ENCODE measurements at places on chromosomes 4 and X.

GRCh38 chrX:86322913-86323312 lies 174.7 kb downstream of the DACH2 start:
- no peak for DNase-seq

DNA sequence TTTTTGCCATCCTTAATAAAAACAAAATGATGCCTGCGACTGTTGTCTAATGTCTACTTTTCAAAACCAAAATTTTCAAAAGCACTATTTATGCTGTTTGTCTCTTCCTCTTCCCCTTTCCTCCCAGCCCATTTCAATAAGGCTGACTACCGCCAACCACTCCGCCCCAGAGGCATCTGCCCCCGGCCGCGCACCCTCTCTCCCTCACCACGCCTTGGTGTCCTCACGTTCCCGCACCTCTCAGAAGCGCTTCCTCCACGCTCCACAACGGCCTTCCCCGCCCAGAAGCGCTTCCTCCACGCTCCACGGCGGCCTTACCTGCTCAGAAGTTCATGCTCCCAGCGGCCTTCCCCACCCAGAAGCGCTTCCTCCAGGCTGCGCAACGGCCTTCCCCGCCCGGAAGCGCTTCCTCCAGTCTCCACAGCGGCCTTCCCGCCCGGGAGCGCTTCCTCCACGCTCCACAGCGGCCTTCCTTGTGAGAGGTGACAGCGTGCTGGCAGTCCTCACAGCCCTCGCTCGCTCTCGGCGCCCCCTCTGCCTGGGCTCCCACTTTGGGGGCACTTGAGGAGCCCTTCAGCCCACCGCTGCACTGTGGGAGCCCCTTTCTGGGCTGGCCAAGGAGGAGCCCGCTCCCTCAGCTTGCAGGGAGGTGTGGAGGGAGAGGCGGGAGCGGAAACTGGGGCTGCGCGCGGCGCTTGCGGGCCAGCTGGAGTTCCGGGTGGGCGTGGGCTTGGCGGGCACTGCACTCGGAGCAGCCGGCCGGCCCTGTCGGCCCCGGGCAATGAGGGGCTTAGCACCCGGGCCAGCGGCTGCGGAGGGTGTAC lies 490.4 kb upstream of the ZFP42 start:
- no peak for DNase-seq

- DNase-seq: no peak
These were observed 579 bp downstream of the OGT start for GRCh38 chrX:71533516-71533850.

DNA sequence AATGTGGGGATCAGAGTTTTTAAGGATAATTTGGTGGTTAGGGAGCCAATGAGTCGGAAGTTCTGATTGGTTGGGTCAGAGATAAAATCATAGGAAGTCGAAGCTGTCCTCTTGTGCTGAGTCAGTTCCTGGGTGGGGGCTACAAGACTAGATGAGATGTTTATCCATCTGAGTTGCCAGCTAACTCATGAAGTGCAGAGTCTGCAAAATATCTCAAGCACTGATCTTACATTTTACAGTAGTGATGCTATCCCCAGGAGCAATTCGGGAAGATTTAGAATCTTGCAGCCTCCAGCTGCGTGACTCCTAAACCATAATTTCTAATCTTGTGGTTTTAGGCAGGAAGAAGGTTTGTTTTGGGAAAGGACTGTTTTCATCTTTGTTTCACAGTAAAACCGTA lies 565.8 kb upstream of the SPANXN1 start:
- no peak for DNase-seq

DNA sequence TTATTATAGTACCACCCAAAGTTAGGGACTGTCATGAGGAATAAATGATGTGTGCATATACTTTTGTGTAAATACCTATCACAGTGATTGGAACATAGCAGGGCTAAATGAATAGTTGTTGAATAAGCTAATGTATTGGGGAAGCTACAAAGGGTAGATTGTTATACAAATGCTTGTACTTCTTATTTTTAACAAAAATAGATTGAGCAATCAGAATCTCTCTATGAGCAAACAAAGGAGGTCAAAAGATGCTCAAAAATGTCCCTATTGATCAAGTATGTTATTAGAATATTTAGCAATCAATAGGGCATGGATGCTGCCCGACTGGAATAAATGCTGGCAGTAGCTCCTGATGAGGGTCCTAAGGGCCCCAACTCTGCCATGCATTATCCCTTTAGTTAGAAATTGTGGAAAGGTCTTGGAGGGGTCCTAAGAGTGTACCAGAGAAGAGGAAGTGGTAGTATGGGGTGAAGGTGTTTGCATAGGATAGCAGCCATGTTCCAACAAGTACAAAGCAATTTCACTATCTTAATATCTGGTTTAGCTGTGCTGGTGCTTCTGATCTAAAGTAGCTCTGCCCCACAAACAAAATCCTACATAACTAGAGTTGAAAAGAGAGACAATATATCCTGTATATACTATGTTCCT lies 33.1 kb upstream of the TAPT1 start:
- no peak for DNase-seq

DNA sequence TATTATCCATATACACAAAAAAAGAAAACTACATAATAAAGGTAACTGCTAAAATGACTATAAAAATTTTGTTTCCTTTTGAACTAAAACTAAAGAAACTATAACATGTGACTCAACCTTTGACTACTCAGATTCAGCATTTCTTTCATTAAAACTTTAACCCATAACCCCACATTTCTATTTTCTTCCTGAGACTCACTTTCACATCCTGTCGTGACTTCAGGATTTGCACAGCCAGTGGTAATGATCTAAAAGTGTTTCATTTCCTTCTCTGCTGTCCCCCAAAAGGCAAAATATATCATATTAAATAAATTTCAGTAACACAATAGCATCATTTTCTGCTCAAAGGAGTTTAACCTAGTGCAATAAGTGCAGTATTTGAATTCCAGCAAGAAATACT lies 1022.4 kb upstream of the DIAPH2 start:
- no peak for DNase-seq

- DNase-seq: no peak
These were observed 4.2 kb downstream of the VSIG4 start for GRCh38 chrX:66035667-66036066.

DNA sequence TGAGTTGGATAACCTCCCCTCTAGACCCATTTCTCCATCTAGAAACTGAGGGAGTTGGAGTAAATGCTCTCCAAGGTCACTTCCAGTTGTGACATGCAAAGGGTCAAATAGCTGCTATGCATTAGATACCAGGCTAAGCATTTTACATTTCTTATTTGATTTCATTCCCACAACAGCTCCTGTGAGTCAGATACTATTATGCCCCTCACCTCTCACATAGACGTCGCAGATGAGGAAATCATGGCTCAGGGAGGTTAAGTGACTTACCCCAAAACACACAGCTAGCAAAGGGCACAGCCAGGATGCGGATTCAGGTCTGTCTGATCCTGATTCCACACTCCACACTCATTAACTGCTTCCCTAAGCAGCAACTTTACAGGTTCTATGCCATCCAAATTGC lies 57.7 kb downstream of the PRPS1 start:
- no peak for DNase-seq

GRCh38 chr4:5110901-5111300 lies 59.6 kb downstream of the STK32B start:
- no peak for DNase-seq

DNA sequence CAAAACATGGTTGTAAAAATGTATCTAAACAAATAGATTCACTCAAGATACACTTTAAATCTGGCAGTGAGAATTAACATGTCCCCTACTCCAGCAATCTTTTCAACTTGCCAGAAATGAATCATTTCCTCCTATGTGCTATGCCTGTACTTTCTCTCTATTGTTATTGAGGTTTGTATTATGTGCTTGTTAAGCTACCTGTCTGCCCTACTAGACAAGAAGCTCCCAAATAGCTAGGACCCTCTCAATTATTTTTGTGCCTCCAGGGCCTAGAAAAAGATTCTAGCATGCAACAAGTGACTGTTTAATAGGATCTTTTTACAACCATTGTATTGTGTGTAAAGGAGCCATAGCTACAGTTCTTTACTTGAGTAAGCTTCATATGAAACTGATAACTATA lies 3.5 kb upstream of the SAP30 start:
- DNase-seq: no peak

DNA sequence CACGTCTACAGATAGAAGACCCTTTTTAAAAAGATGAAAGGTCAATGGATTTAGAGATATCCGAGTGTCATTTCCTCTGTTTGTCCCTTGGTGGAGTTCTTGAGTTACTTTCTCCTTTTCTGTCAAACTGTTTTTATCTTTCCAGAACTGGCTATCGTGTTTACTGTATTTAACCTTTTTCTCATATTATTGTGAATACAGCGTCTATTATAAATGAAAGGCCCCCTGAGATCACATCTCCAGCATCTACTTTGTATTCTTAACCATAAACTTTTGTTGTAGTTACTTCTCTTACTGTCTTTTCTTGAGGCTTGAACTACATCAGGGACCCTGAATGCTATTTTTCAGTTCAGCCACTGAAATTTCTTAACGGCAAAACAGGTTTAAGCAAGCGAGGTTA lies 4.0 kb upstream of the PCDH7 start:
- no peak for DNase-seq

DNA sequence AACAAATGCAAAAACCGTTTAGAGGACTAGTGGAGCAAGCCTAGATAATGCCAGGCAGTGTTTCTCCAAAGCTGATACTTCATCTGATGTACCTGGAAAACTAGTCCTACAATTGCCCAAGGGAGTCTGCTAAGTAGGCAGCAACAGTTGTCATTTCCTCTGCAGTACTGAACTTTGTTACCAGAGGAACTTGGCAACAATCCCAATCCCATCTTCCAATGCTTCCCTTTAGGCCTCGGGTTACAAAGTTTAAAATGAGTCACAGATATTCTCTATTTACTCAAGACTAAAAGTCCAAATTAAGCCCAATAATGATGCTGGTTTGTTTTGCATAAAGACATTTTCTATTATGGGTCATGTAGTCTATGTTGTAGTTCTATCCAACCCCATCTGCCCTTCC lies 120.0 kb upstream of the GLRA2 start:
- DNase-seq: no peak

GRCh38 chr4:1807332-1807777 lies 14.3 kb downstream of the FGFR3 start:
- DNase-seq: no peak

DNA sequence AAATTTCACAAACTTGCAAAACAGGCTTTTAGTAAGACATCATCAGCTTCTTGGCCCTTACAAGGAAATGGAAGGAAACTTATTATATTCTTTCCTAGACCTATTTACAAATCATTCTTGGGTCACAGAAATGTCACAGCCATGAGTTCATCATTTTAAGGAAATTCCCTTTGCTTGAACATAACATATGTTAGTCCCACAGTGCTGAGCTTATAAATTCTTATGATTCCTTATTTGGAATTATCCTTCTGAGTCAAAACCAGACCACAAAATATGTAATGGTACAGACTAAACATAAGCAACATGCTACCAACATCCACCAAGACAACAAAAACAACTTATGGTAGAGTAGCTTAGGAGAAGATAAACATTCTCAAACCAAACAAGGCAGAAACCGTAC lies 236.9 kb upstream of the CTSO start:
- DNase-seq: no peak

- DNase-seq: no peak
These were observed 196.5 kb upstream of the HS3ST1 start for GRCh38 chr4:11625211-11625610.

GRCh38 chr4:156832886-156833285 lies 138.7 kb downstream of the PDGFC start:
- no peak for DNase-seq

DNA sequence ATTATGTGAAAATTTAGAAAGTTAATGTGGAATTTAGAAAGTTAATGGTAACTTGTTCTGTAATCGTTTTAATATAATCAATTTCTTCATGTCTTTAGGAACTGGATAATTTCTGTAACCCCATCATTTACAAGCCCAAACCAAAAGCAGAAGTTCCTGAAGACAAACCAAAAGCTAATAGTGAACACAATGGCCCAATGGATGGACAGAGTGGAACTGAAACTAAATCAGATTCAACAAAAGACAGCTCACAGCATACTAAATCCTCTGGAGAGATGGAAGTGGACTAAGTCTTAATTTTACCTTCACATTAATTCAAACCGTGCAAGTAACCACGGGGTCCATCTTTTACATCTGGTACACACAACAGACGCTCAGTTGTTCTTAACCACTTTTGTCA lies 48.1 kb upstream of the PLK4 start:
- no peak for DNase-seq

GRCh38 chr4:76120199-76120598 lies 28.0 kb downstream of the NUP54 start:
- no peak for DNase-seq

DNA sequence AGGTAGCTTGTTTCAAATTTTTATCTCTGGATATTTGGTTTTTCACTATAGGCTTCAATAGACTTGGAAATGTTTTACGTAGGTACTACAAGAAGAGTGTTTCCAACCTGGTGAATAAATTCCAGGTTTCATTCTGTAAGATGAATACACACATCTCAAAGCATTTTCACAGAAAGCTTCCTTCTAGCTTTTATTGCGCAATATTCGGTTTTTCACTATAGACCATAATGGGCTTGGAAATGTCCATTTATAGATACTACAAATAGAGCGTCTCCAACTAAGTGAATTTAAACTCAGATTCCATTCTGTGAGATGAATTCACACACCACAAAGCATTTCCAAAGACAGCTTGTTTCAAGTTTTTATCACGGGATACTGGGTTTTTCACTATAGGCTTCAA lies 857.7 kb upstream of the HS3ST1 start:
- no peak for DNase-seq

DNA sequence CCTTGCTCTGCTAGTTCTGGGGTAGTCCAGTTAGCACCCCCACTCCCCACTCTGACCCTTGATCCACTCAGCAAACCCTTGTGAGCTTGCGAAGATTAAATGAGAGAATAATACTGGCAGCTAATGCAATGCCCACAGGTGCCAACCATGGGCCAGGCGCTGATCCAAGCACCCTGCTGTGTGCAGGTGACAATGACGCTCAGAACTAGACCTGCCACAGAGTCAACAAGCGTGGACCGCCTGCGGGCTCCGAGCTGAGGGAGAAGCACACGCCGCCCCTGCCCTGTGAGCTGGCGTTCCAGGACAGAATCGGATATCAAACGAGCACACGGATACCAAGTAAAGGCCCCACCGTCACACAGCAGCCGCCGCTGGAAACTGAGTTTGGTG lies 129.2 kb downstream of the FAM53A start:
- DNase-seq: no peak
